ENCODE measurements at places on chromosomes 12 and 14.

DNA sequence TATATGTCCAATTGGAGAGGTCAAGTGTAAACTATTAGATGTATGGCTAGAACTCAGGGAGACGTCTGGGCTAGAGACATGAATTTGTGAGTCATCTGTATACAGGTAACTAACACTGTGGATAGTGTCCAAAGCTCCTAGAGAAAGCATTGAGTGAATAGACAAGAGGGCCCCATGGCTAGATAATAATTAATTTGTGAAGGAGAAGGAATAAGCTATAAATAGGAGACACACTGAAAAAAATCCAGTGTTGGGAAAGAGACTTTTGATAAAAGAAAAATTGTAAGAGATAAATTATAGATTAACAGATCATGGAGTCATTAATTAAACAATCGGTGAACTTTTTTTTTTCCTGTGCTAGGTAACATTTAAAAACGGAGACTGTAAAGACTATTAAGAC lies 326.6 kb upstream of the PRICKLE1 start:
- DNase-seq = no peak

DNA sequence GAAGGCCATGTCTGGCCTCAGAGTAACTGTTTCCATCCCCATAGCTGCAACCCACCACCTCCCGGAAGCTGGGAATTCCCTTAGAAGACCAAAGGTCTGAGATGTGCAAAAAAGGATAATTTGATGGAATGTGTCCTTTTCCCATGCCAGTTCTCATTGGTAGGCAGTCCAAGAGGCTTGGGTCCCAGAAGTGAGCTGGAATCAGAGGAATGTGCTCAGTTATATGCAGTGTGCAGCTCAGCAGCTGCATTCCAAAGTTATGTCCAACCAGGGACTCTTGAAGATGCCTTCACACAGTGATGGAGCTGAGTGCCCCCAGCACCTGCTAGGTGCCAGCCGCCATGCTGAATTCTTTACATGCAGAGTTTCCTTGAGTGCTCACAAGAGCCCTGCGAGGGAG lies 583.9 kb upstream of the TBX3 start:
- no peak for DNase-seq

DNA sequence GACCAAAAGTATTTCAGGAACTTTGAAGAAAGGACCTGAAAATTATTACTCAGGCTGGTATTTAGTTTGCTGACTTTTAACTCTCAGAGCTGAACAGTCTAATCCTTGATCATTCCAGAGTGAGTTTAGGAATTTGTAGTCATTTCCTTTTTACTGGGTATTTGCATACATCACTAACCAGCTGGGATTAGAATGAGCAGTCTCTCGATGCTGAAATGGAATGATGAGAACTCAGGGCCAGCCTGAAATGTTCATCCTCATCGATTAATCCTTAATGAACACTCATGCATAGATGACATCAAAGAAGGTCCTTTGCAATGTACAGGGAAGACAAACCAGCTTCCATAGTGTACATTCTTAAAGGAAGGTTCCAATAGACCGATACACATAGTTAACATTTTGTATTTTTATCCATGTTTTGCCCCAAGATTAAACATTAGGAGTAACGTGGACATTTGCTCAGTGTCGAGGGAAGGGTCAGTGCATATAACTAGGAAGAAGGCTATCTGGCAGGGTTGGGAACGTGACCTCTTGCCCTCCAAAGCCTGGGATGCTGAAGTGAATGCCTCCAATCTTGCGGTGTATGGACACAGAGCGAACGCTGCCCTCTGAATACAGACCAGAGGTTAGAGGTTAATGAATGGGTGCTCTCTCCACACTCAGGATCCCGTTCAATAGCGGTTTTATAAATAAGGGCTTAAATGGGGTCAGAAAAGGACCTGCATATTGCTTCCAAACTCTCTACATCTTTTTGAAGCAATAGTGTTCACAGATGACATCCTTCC lies 14.5 kb downstream of the FBXL14 start:
- no peak for DNase-seq

GRCh38 chr14:69863083-69863482 lies 16.1 kb upstream of the SMOC1 start:
- no peak for DNase-seq

GRCh38 chr12:7068994-7069346 lies 8.5 kb downstream of the C1S start:
- DNase-seq = no peak

GRCh38 chr12:65822732-65823512 lies 1.4 kb upstream of the HMGA2 start:
- no peak for DNase-seq
